ENCODE measurements at places on chromosomes 11 and 22. TPM values are rescaled to one million over a fixed set of nuclear protein-coding genes. Genes with fewer than 3 reads are reported as not detected.

The ALG12 gene
- 40.9 TPM for polyA plus RNA-seq

The CCDC116 gene
- 0.26 TPM for polyA plus RNA-seq

The PTPRJ gene
- 24.0 TPM for polyA plus RNA-seq

The B4GALNT4 gene
- 72.7 TPM for polyA plus RNA-seq

The DAGLA gene
- 3.0 TPM for polyA plus RNA-seq

The POU2AF1 gene
- 0.54 TPM for polyA plus RNA-seq

The CD3E gene
- 0.32 TPM for polyA plus RNA-seq

The TSPO gene
- polyA plus RNA-seq = 25.5 TPM
